Upper lobe of left lung (tissue), 6 donors: ENCODE measurements at places on chromosomes 16 and 17. TPM values are rescaled to one million over a fixed set of nuclear protein-coding genes. Genes with fewer than 3 reads are reported as not detected.

CACNG3 gene
- not detected for total RNA-seq

TPPP3 gene
- 118 TPM for total RNA-seq

SPATA32 gene
- total RNA-seq: not detected

SETD6 gene
- 17.3 TPM for total RNA-seq

ZFP90 gene
- 21.6 TPM for total RNA-seq
